ENCODE measurements at places on chromosomes 11 and 22.

DNA sequence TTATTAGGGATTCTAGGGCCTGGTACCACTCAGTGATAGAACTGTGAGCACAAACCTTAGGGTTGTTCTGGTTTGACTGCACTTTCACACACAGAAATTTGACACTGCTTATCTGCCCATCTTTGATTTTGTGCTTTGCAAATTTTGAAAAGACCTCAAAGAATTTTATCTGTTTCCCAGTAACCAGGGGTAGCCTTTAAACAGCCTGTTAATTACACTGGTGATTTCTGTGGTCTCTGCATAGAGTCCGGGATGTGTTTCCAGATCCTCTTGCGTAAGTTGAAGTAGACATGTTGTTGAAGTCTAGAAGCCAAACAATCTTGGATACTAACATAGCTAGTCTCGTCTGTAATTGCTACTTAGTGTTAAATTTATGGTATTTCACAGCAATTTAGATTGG, 75.3 kb downstream of the C22orf31 start:
- no peak for DNase-seq

- no peak for DNase-seq
Measured at GRCh38 chr11:125071435-125071834, 8.3 kb downstream of the SLC37A2 start.

DNA sequence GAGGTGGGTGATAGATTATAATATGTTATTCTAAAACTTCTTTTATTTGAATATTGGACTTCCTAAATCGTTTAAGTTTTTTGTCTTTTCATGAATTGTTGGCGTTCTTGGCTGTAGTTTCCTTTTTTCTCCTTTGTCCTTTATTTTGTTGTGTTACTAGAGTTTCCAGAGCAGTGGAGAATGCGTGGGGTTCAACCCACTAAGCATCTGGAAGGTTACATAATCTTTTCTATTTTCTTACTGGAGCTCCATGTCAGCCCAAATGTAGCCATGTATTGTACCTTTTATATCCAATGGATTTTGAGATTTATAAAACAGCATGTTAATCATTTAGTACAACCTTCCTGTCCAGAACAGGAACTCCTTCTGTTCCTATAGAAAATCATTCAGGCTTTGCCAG, 63.2 kb downstream of the PPP6R3 start:
- DNase-seq, result no peak

DNA sequence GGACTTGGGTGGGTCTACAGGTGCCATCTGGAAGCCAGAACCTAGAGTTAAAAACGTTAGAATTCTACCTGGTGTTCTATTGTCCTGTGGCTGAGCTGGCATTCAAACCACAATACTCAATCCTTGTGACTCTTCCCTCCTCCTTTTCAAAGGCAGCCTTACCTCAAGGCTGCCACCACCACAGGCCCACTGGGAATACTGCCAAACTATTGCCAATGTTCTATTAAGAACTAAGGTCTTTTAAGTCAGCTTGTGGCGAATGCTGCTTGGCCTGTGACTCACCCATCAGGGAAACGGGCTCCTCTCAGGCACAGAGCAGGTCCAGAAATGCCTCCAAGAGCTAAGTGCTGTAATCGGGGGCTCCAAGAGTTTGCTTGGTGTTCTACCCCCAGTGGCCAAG, 1008.4 kb downstream of the JRKL start:
- DNase-seq, result no peak

DNA sequence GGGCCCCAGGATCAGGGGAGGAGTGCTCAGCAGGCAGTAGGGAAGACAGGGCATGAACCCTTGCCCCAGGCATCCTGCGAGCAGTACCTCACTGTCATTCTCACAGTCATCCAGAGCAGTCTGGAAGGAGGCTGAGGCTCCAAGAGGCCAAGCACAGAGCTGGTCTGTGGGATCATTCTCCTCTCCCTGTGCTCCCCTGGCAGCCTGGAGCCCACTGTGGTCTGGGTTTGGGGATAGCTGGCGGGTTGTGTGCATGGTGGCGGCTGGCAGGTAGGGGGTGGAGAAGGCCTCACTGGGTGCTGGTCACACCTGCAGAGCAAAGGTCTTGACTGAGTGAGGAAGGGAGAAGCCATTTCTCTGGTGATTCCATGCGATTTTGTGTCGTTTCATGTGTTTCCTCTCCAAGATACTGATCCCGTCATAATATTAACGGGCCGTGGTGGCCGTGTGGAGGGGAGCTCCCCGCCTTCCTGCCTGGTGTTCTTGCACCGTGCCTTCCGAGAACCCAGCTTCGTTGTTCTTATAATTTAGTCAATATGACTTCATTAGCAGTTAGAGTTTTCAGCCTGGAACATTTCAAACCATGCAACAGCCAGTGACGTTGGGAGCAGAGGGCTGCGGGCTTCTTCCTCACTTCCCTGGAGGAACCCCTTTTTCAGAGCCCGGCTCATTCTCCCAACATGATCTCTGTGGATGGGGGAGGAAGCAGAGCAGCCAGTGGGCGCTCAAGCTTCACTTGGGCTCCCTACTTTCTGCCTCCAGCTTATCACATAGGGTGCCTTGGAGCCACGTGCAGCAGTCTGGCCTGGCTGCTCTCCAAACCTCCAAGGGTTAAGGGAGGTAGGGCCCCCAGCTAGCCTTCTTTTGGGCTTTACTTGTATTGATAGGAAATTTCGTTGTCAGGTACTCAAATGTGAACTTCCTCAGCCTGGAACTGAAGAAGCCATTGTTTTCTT, 20.8 kb upstream of the ADORA2A start:
- DNase-seq, result no peak

DNA sequence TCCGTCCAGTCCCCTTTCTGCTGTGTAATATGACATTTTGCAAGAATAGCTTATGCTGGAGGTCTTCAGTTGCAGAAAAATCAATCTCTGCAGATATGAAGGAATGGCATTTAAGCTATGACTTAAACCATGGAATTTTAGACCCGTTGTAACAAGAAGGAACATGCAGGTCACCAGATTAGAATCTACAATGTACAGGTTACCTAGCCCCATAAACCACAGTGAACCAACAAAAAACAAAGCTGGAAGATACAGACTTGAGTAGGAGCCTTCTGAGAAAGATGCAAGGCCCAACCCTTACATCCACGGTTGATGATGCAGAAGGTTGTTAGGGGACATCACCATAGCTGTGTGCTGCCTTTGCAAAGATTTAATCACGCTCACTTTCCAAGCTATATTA, 132.5 kb downstream of the WT1 start:
- no peak for DNase-seq

DNA sequence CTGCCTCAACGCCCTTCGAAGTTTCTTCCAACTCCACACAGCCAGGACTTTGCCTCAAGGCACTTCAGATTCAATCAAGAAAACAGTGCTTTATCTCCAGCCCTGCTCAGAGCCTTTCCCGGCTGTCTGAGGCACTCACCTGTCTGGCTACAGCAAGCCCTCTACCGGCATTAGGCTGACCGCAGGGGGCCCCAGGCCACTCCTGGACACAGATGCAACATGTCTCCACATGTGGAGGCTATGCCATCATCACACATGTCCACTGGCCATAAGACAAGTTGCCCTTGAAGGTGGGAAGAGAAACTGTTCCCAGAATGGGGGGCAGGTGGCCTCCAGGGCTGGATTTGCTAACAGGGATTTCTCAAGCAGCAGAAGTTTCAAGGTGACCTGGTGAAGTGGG, 10.0 kb downstream of the SCUBE1 start:
- DNase-seq, result no peak

DNA sequence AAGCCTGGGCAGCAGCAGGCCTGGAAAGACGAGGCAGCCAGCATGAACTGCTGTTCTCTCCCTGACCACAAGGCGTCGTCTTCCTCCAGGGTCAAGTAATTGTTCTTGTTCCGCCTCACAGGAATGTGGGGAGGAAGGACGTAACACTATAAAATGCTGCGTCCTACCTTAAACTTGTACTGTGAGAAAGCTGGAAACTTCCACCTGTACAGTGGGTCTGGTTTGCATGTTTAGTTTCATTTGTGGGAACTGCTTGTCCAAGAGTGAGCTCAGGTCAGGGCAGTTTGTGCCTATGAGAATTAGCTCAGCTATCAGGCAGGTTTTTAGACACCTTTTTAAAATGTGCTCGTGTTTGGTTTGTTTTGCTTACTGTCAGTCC, 55.2 kb downstream of the PANX1 start:
- no peak for DNase-seq

- no peak for DNase-seq
Measured at GRCh38 chr11:126804363-126804762, 196.2 kb downstream of the KIRREL3 start.

DNA sequence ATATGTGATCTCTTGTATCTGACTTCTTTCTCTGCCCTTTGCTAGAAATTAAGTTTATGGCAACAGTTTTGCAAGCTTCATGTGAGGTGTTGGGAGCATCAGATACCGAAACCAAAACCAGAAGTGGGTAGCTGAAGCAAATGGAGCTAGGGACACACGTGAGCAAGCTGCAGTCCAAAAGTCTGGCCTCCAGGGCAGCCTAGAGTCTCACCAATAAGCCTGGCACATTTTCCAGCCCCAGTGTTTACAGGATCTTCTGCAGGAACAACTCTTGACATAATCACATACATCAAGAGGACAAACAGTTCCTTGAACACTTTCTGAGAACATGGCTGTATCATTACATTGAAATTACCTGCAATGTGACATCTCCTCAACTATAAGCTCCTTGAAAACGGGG, 114.1 kb downstream of the LARGE1 start:
- no peak for DNase-seq

DNA sequence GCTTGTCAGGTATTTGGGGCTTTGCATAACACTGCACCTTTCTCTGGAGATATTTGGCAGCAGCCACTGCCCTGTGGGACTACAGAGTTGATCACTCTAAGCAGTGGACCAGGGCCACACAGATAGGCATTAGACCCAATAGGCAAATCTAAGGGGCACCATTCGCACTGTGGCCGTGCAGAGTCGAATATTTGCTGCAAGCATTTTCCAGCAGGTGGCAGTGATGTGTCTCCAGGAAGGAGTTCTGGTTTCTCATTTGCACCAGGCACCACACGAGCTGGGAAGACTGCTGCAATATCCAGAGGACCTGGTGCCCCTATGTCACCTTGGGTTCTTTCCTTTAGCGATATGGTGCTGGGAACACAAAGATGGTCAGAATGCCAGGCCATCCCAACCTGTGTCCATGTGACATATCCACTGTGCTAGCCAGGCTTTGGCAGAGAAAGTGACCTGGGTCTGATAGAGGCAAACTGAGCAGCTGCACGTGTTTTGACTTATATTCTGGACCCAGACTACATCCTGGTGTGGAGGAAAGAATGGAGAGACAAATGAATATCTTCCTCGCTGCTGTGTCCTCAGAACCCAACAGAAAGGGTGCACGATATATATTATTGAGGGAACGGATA, 318.7 kb downstream of the BUD13 start:
- no peak for DNase-seq

DNA sequence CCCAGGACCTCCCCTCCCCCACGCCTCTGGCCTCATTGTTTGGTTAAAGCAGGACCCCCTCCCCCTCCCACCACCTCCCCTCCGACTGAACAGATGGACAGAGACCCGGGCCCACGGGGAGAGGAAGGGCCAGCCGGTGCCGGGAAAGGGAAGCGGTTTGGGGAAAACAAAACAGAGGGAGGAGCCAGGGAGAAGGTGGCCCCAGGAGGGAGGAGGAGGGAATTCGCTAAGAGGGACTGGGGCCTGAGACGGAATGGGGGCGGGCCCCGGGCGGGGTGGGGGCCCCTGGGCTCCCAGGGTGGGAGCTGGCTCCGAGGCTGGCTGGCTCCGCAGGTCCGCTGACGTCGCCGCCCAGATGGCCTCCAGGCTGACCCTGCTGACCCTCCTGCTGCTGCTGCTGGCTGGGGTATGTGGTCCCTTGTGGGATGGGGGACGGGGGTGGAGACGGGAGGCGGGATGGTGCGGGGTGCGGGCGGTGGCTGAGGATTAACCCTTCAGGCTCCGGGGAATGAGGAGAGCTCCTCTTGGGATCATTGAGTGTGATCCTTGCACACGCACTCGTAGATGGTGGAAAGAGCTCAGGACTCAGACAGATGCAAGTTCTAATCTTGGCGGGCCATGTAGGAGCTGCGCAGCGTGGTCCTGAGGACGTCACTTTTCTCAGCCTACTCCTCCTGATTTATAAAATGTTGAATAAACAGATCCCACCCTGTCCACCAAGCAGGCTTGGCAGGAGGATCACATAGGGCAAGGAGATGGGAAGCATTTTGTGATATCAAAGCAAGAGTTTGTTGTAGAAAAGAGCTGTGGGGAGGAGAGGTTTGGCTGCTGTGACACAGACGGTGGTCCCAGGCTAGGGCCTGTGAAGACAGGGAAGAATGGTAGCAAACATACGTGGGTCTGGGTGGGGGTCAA, 688 bp downstream of the SERPING1 start:
- no peak for DNase-seq

- no peak for DNase-seq
Measured at GRCh38 chr11:14764179-14764578, 120.6 kb downstream of the PDE3B start.

- no peak for DNase-seq
Measured at GRCh38 chr11:57785072-57785471, 23.5 kb downstream of the CTNND1 start.

GRCh38 chr11:122910775-122911174, 28.2 kb downstream of the JHY start:
- DNase-seq, result no peak

DNA sequence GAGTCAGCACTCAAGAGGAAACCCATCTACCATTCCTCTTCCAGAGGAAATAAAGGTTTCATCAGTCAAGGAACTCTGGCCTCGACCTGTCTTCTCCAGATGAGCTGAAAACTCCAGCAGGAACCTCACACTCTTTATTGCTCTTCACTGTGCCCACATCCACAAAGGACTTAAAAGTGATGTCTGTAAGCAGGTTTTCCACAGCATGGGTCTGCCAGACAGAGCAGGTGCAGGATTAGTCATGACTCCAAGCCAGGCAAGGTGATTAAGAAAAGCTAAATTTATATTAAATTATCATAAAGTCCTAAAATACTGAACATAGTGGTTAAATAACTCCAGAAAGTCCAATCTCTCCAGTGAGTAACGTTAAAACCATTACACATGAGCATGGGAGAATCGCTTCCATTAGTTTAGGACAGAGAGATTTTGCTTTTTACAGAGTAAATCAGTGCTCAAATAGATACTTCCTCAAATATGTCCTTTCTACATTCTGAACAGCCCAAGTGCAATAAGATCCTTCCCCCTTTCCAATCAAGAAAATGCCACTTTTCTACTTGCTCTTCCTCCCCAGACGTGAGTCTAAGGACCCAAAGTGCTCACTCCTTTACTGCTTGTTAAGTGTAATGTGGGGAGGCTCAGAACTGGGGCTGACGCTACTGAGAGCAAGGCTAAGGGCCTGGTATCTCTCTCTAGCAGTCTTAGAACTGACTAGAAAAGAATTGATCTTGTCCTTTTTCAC, 10.7 kb upstream of the CKAP5 start:
- no peak for DNase-seq

DNA sequence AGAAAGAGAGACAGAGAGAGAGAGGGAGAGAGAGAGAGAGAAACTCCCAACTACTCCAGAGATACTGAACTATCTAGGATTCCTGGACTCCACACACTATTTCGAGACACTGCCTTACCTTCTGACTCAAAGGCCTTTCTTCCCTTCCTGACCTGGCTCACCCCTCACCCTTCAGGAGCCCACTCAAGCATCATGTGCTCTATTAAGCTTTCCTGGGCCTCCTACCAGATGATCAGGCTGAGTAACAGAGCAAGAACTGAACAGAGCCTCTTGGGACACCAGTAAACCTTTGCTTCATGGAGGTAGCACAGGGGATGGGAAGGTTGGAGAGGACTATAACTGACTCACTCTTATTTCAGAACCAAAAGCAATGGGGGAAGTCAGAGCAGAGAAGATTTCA, 31.4 kb downstream of the PLEKHA7 start:
- DNase-seq, result no peak
